Coronary artery (tissue), 2 donors: ENCODE measurements at places on chromosomes 7 and 10.

DNA sequence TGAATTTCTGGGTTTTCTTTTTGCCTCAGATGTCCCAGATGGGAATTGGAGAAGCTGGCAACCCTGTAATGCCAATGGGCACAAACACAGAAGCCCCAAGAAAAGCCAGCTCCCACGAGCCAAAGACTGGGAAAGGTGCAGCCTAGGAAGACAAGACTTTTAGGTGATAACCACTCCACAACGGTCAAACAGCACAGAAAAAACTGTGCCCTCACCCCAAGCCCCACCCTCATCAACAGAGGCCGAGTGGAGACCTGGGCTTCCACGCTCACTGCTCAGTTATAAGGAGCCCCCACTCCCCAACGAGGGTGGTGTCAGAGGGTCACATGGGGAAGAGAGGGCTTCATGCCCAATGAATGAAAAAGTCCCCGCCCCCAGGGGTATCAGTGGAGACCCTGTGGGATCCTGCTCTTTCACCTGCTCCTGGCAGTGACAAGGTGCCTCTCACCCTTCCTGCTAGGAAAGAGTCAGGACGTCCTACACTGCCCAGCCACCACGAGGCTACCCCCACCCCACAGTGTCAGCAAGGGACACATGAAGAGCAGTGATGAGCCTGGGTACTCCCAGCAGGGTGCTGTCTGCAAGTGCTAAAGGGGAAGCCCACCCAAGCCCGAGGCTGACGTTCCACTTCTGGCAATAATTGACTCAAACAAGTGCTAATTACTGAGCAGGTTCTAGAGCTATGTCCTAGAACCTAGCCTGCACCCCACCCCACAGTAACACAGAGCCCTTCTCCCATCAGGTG lies 8.3 kb downstream of the TMEM273 start:
- no peak for DNase-seq

- DNase-seq = no peak
Observed at GRCh38 chr7:8295638-8296361, 33.8 kb upstream of the ICA1 start.

- no peak for DNase-seq
Observed at GRCh38 chr10:98589691-98590090, 143.0 kb upstream of the HPS1 start.

- DNase-seq = no peak
Observed at GRCh38 chr10:90087197-90088023, 386.0 kb downstream of the KIF20B start.

DNA sequence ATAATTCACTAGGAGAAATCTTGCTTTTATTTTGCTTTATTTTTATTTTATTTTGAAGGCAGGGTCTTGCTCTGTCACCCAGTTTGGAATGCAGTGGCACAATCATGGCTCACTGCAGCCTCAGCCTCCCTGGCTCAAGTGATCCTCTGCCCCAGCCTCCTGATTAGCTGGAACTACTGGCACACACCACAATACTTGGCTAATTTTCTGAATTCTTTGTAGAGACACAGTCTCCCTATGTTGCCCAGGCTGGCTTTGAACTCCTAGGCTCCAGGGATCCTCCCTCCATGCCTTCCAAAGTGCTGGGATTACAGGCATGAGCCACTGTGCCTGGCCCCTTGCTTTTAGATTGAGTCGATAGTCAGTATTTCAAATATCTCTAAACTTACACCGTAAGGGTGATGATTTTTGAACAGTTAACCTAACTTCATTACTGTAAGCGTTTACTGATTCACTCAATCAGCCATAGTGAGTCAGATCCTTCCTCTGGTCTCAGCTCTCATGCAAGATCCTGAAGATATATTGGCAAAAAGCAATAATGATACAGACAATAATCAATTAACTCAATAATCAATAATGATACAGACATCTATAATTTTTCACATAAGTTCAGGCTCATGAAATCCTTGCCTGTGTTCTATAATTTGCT lies 239.5 kb downstream of the KIAA1217 start:
- no peak for DNase-seq

GRCh38 chr10:99685597-99685967 lies 26.3 kb downstream of the ENTPD7 start:
- DNase-seq = no peak

GRCh38 chr10:15879663-15880062 lies 19.4 kb upstream of the MINDY3 start:
- no peak for DNase-seq
